ENCODE measurements at places on chromosomes 2 and 18. TPM values are rescaled to one million over a fixed set of nuclear protein-coding genes. Genes with fewer than 3 reads are reported as not detected.

GRCh38 chr2:109125593-109126500 lies 3.2 kb upstream of the SH3RF3 start:
- H3K27me3 ChIP-seq = peaks cover 4% of the 10 kb centered on the region
- peaks cover 2% of the 10 kb centered on the region for H3K36me3 ChIP-seq
- DNase-seq = no peak

REG3A gene
- total RNA-seq = not detected

PTPN4 gene
- total RNA-seq = 34.7 TPM

DNA sequence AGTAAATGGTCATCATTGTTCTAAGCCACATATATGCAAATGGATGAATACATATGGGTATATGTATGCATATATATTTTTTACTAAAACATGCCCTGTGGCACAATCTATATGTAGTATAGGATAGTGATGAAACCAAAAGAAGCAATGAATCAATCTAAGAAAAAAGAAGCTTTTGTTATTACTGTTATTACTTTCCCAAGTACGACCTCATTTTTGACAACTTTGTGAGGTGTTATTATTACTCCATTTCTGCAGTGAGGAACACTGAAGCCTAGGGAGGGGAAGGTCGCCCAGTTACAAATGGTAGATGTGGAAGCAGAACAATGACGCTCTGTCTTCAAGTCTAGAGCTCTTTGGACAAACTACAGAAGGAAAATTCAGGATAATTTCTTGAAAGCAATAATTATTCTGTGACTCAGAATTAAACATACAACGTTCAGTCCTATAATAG lies 38.3 kb downstream of the STAT4 start:
- no peaks in the 10 kb centered on the region for H3K27me3 ChIP-seq
- DNase-seq = no peak
- peak overlapping the region; percentile 95 for H3K27ac ChIP-seq
- H3K4me1 ChIP-seq = peaks cover 85% of the 10 kb centered on the region
- peaks cover 69% of the 10 kb centered on the region for H3K36me3 ChIP-seq

TNS1 gene
- total RNA-seq = 0.89 TPM

- no peak overlapping the region for H3K27ac ChIP-seq
- no peak for DNase-seq
- peaks cover 38% of the 10 kb centered on the region for H3K27me3 ChIP-seq
- H3K4me3 ChIP-seq = no peak overlapping the region
- no peaks in the 10 kb centered on the region for H3K36me3 ChIP-seq
- H3K4me1 ChIP-seq = no peaks in the 10 kb centered on the region
These were observed 20.0 kb upstream of the CAVIN2 start for GRCh38 chr2:191866675-191867506.

GRCh38 chr2:88627856-88628570 lies 749 bp upstream of the EIF2AK3 start:
- no peak overlapping the region for H3K4me3 ChIP-seq
- peak; percentile 85 for DNase-seq
- no peaks in the 10 kb centered on the region for H3K36me3 ChIP-seq
- H3K27ac ChIP-seq = no peak overlapping the region
- peaks cover 12% of the 10 kb centered on the region for H3K4me1 ChIP-seq
- H3K27me3 ChIP-seq = no peaks in the 10 kb centered on the region

DNA sequence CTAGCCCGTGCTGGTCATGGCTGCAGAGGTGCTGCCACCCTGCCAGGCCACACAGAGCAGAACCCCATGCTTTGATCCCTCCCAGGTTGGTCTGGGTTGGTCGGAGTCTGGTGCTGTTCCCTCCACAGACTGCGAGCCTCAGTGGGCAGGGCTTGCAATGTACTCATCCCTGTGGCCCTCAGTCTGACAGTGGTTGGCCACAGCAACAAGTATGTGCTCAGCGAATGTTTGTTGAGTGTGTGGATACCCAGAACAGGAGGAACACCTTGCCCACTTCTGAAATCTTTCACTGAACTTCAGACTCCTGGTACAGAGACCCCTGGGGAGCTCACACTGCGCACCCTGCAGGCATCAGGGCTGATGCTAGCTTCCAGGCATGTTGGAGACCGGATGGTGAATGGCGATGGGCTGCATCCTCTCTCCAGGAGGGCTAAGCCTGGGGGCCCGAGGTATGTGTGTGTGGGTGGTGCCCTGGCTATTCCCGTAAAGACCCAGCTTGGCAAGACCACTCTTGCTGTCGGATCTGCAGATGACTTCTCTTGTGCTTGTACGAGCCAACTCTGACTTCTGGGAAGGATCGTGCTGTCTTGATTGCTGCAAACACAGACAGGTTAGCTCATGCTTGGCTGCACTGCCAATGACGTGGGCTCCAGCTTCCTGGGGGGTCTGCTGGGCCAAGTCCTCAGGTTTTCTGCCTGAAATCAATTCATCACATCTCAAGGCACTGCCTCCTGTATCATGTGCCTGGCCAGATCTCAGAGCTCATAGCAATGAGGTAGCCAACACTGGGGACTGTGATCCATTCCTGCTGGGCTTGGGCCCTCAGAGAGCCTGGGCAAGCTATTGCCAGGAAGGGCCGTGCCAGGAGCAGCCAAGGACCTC lies 43.7 kb downstream of the RHOB start:
- no peak overlapping the region for H3K27ac ChIP-seq
- no peaks in the 10 kb centered on the region for H3K36me3 ChIP-seq
- H3K4me1 ChIP-seq = peaks cover 3% of the 10 kb centered on the region
- no peaks in the 10 kb centered on the region for H3K27me3 ChIP-seq
- no peak for DNase-seq

GALNT14 gene
- total RNA-seq = 2.5 TPM

DNA sequence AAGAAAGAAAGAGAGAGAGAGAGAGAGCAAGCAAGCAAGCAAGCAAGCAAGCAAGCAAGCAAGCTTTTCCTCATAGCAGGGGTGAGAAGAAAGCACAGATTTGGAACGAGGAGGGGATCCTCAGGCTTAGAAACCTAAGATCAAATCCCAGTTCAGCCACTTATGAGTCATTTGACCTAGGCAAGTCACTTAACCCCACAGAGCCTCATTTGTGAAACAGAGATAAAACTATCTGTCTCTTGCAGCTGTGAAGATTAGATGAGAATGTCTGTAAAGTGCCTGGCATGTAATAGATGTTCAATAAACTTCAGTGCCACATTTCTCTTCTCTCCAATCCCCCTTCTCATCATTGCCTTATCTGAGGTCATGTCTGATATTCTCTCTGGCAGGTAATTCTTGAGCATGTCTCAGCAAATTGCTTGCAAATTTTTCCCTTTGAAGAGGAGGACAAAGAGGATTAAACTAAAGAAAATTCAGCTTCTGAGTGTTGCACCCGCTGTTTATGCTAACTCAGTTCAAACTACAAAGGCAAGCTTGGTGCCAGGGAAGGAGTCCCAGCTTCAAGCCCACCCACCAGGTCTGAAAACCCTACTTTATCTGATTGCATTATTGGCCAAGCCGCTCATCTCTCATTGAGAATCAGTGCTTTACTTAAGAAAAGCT lies 20.3 kb downstream of the ALK start:
- no peak overlapping the region for H3K27ac ChIP-seq
- H3K36me3 ChIP-seq = no peaks in the 10 kb centered on the region
- H3K4me3 ChIP-seq = no peak overlapping the region
- no peak for DNase-seq
- H3K4me1 ChIP-seq = no peaks in the 10 kb centered on the region

GRCh38 chr2:9714630-9715214 lies 83.9 kb upstream of the YWHAQ start:
- H3K36me3 ChIP-seq = no peaks in the 10 kb centered on the region
- H3K4me1 ChIP-seq = peaks cover 2% of the 10 kb centered on the region
- no peak overlapping the region for H3K27ac ChIP-seq
- no peak for DNase-seq

- no peak overlapping the region for H3K4me3 ChIP-seq
- H3K27me3 ChIP-seq = peaks cover 24% of the 10 kb centered on the region
- no peaks in the 10 kb centered on the region for H3K36me3 ChIP-seq
- H3K27ac ChIP-seq = no peak overlapping the region
These were observed 112.0 kb upstream of the THOC1 start for GRCh38 chr18:379681-380330.

DNA sequence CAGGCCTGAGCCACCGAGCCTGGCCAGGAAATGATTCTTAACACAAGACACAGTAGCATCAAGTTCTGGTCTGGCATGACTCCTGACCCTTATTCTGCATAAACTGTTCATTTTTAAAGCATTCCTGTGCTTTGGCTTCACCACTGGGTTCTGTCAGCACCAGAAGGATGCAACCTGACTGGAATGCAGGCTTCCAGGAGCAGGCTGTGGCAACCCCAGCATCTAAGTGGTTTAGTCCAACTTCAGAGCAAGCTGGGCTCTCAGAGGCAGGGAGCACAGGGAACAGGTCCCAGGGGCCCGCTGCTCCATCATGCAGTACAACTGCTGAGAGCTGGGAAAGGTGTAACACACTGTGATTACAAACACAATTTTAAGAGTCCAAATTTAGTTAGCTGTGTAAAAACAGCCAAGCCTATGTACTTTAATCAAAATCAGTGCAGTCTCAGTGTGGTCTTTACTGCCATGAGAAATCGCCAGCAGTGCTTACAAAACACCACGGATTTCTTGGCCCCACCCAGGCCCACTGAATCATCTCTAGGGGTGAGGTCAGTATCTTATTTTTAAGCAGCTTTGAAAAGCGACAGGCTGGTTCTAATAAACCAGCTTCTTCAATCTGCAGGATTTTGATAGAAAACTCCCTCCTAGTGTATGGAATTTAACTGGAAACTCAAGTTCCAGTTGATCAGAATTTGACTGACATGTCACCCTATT lies 44.4 kb upstream of the TMEM182 start:
- H3K27ac ChIP-seq = no peak overlapping the region
- peaks cover 23% of the 10 kb centered on the region for H3K36me3 ChIP-seq
- H3K4me1 ChIP-seq = no peaks in the 10 kb centered on the region
- H3K27me3 ChIP-seq = no peaks in the 10 kb centered on the region

COL4A4 gene
- total RNA-seq = not detected

- H3K4me3 ChIP-seq = no peak overlapping the region
- no peak for DNase-seq
- no peaks in the 10 kb centered on the region for H3K27me3 ChIP-seq
- no peaks in the 10 kb centered on the region for H3K4me1 ChIP-seq
- no peak overlapping the region for H3K27ac ChIP-seq
These were observed 111.9 kb upstream of the UGP2 start for GRCh38 chr2:63729831-63730230.

- H3K27me3 ChIP-seq = peaks cover 25% of the 10 kb centered on the region
- no peaks in the 10 kb centered on the region for H3K36me3 ChIP-seq
- no peaks in the 10 kb centered on the region for H3K4me1 ChIP-seq
- no peak for DNase-seq
- no peak overlapping the region for H3K4me3 ChIP-seq
- H3K27ac ChIP-seq = no peak overlapping the region
These were observed 223.9 kb downstream of the MYT1L start for GRCh38 chr2:2107141-2107540.

GRCh38 chr2:25938345-25938744 lies 44.0 kb downstream of the KIF3C start:
- H3K4me3 ChIP-seq = no peak overlapping the region
- no peak overlapping the region for H3K27ac ChIP-seq
- no peaks in the 10 kb centered on the region for H3K4me1 ChIP-seq
- no peaks in the 10 kb centered on the region for H3K27me3 ChIP-seq
- DNase-seq = no peak

DYNAP gene
- not detected for total RNA-seq

GRCh38 chr18:37624318-37624717 lies 58.7 kb upstream of the CELF4 start:
- H3K36me3 ChIP-seq = no peaks in the 10 kb centered on the region
- H3K27me3 ChIP-seq = no peaks in the 10 kb centered on the region
- DNase-seq = no peak

GRCh38 chr2:240894006-240894405 lies 1.9 kb downstream of the MAB21L4 start:
- no peaks in the 10 kb centered on the region for H3K4me1 ChIP-seq
- no peak overlapping the region for H3K4me3 ChIP-seq
- H3K27me3 ChIP-seq = no peaks in the 10 kb centered on the region
- no peak overlapping the region for H3K27ac ChIP-seq
- no peak for DNase-seq

Data from activated naive CD8-positive, alpha-beta T cell treated with anti-CD3 and anti-CD28 coated beads for 36 hours (primary cell).